ENCODE measurements at places on chromosomes 13 and 19.

GRCh38 chr19:3833578-3834348, 35.1 kb downstream of the ZFR2 start:
- no peaks in the 10 kb centered on the region for H3K27me3 ChIP-seq
- H3K36me3 ChIP-seq, result no peaks in the 10 kb centered on the region
- H3K27ac ChIP-seq, result no peak overlapping the region
- no peak for DNase-seq

- no peak for DNase-seq
- no peaks in the 10 kb centered on the region for H3K27me3 ChIP-seq
- H3K4me3 ChIP-seq, result no peak overlapping the region
These were observed 8.5 kb upstream of the MARCHF2 start for GRCh38 chr19:8404391-8405151.

DNA sequence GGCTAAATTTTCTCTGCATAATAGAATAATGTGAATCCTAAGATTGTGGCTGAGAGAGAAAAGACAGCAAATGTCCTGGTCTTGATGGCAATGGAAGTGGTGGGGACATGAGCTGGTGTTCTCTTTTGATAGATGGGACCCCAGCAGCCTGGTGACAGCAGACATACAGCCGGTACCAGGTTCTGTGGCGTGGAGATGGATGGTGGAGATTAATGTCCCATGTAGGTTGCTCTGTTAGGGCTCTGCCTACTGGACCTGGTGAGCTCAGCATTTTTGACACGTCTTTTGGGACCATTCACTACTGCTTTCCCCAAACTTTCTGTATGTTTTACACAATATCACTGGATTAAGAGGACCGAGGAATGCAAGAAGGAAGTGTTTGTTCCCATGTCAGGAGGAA, 8.2 kb upstream of the SIGLEC14 start:
- no peak overlapping the region for H3K27ac ChIP-seq
- peaks cover 51% of the 10 kb centered on the region for H3K4me1 ChIP-seq
- no peak for DNase-seq
- no peak overlapping the region for H3K4me3 ChIP-seq

- no peaks in the 10 kb centered on the region for H3K36me3 ChIP-seq
- H3K4me1 ChIP-seq, result peaks cover 31% of the 10 kb centered on the region
- H3K27ac ChIP-seq, result peak overlapping the region; percentile 15
- no peaks in the 10 kb centered on the region for H3K27me3 ChIP-seq
- no peak for DNase-seq
- H3K4me3 ChIP-seq, result no peak overlapping the region
These were observed 38.4 kb downstream of the SMIM24 start for GRCh38 chr19:3441986-3442329.

GRCh38 chr19:47020132-47020805, 632 bp downstream of the NPAS1 start:
- H3K4me3 ChIP-seq, result peak overlapping the region; percentile 24
- no peak overlapping the region for H3K27ac ChIP-seq
- H3K27me3 ChIP-seq, result peaks cover 44% of the 10 kb centered on the region
- H3K4me1 ChIP-seq, result peaks cover 11% of the 10 kb centered on the region

DNA sequence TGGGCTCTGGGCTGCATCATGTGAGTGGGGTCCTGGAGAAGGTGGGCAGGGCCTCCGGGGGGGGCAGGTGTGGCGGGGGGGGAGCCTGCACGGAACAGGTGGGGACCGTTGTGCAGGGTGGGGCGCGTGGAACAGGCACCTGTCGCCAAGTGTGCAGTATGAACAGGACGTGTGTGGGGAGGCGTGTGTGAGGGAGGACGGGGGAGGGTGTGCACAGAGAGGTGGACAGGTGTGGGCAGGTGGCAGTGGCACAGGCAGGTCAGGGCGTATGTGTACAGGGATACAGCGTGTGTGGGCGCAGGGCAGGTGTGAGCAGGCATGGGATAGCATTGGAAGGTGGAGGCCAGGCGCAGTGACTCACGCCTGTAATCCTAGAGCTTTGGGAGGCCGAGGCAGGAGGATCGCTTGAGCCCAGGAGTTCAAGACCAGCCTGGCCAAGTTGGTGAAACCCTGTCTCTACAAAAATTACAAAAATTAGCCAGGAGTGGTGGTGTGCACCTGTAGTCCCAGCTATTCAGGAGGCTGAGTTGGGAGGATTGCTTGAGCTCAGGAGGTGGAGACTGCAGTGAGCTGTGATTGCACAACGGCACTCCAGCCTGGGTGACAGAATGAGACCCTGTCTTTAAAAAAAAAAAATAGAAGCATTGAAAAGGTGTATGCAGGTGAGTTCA, 3.2 kb downstream of the PLK5 start:
- H3K4me3 ChIP-seq, result no peak overlapping the region
- no peaks in the 10 kb centered on the region for H3K4me1 ChIP-seq
- H3K27me3 ChIP-seq, result peaks cover 79% of the 10 kb centered on the region
- no peak for DNase-seq
- H3K27ac ChIP-seq, result no peak overlapping the region
- no peaks in the 10 kb centered on the region for H3K36me3 ChIP-seq

DNA sequence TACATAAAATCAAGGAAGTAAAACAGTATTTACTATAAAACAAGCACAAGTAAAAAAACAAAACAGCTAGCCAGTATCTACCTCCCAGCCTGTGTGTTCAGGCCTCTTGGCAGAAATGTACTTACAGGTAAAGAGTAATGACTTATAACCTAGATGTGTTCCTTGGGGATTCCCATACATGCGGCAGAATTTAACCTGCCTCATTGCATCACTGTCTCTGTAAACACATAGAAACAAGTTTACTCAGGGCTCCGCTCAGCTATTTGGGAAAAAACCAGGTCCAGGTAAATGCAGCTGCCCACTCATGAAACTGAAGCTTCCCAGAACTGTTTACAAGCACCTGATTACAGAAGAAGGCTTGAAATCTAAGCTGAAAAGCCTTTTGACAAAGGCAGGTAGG, 50.7 kb upstream of the SERP2 start:
- DNase-seq, result no peak
- no peak overlapping the region for H3K4me3 ChIP-seq
- H3K4me1 ChIP-seq, result no peaks in the 10 kb centered on the region
- H3K27me3 ChIP-seq, result no peaks in the 10 kb centered on the region
- no peak overlapping the region for H3K27ac ChIP-seq

DNA sequence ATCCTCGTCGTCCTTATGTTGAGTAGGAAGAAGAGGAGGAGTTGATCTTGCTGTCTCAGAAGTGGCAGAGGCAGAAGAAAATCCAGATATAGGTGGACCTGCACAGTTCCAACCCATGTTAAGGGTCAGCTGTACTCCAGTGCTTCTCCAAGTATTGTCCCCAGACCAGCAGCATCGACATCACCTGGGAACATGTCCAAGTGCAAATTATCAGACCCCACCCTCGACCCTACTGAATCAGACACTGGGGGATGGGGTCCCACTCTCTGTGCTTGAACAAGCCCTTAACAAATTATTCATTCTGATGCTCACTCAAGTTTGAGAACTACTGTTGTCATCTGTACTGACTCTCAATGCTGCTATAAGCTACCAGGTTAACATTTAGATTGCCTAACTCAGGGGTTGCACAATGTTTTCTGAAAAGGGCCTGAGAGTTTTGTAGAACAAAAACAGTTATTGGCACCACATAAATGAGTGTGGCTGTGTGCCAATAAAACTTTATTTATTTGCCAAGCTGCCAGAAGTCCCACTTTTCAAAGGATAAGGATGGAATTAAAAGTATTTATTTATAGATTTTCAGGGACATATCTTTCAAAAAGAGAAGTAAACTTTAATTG, 226.7 kb upstream of the IPO5 start:
- H3K4me3 ChIP-seq, result no peak overlapping the region
- H3K27ac ChIP-seq, result no peak overlapping the region
- no peaks in the 10 kb centered on the region for H3K27me3 ChIP-seq
- no peak for DNase-seq
- H3K4me1 ChIP-seq, result no peaks in the 10 kb centered on the region

GRCh38 chr19:52570000-52570861, at the start of gene ZNF701:
TSS of gene ZNF701 (plus strand) at chr19:52570287. CDS start at chr19:52574148, 3,861 bp downstream.
- DNase-seq, result peak; percentile 98
- peaks cover 10% of the 10 kb centered on the region for H3K4me1 ChIP-seq
- peaks cover 35% of the 10 kb centered on the region for H3K36me3 ChIP-seq
- H3K27me3 ChIP-seq, result no peaks in the 10 kb centered on the region
- H3K4me3 ChIP-seq, result peak within 1 kb of the TSS; percentile 58
- H3K27ac ChIP-seq, result peak within 1 kb of the TSS; percentile 92

- peaks cover 28% of the 10 kb centered on the region for H3K36me3 ChIP-seq
- no peak overlapping the region for H3K27ac ChIP-seq
- peaks cover 21% of the 10 kb centered on the region for H3K4me1 ChIP-seq
- no peak for DNase-seq
- no peaks in the 10 kb centered on the region for H3K27me3 ChIP-seq
- H3K4me3 ChIP-seq, result no peak overlapping the region
These were observed 1.3 kb upstream of the DUS3L start for GRCh38 chr19:5792224-5792623.

DNA sequence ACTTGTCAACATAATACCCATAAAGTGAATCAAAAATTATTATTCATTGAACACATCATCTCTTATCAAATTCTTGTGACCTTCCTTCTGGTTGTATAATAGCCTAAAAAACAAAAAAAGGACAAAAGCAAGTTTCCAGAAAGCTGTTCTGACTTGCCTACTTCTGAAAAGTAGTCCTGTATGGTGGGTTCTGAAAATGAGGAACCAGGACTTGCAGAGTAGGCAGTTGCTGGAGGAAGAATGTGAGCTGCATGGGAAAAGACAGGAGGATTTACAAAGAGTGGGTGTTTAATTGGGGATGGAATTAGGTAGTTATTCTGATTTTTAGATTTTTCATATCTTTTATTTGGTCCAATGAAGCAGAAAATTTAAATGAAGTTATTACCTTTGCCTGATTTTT, 56.7 kb downstream of the RCBTB2 start:
- no peaks in the 10 kb centered on the region for H3K27me3 ChIP-seq
- no peak overlapping the region for H3K4me3 ChIP-seq

- no peak for DNase-seq
- H3K4me3 ChIP-seq, result no peak overlapping the region
- H3K4me1 ChIP-seq, result no peaks in the 10 kb centered on the region
- no peak overlapping the region for H3K27ac ChIP-seq
- no peaks in the 10 kb centered on the region for H3K27me3 ChIP-seq
These were observed 46.4 kb downstream of the N4BP2L1 start for GRCh38 chr13:32381539-32381938.

DNA sequence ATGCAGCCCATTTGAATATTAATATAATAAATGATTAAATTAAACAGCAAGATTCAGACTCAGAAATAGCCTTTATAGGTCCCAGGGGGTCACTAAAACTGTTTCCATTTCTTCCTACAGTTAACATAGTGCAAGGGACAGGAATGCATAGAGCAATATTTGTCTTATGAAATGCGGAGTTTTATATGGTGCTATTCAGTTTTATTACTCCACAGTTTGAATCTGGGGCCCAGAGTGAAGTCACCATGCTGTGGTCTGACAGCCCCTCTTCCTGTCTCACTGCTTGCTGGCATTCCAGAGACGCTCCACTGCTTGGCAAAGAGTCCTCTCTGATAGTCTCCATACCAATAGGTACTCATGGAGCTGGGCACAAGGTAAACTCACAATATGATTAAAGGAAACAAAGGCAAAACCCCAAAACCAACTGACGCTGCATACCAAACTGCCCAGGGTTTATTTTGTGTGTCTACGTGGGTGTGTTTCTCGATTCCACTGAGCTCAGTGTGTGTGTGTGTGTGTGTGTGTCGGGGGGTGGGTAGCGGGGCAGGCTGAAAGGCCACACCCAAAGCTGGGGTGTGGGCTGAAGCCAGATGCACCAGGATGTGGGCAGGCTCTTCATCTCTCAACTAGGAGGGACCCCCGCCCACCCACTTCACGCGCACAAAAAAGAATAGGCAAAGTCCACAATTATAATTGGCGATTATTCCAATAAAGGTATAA, 277.9 kb downstream of the TSHZ3 start:
- no peak overlapping the region for H3K27ac ChIP-seq
- H3K36me3 ChIP-seq, result no peaks in the 10 kb centered on the region
- DNase-seq, result no peak
- H3K4me3 ChIP-seq, result no peak overlapping the region

- no peak for DNase-seq
- no peak overlapping the region for H3K27ac ChIP-seq
- no peak overlapping the region for H3K4me3 ChIP-seq
- H3K36me3 ChIP-seq, result no peaks in the 10 kb centered on the region
- H3K27me3 ChIP-seq, result peaks cover 40% of the 10 kb centered on the region
These were observed 2.1 kb upstream of the ATP12A start for GRCh38 chr13:24678151-24678550.

DNA sequence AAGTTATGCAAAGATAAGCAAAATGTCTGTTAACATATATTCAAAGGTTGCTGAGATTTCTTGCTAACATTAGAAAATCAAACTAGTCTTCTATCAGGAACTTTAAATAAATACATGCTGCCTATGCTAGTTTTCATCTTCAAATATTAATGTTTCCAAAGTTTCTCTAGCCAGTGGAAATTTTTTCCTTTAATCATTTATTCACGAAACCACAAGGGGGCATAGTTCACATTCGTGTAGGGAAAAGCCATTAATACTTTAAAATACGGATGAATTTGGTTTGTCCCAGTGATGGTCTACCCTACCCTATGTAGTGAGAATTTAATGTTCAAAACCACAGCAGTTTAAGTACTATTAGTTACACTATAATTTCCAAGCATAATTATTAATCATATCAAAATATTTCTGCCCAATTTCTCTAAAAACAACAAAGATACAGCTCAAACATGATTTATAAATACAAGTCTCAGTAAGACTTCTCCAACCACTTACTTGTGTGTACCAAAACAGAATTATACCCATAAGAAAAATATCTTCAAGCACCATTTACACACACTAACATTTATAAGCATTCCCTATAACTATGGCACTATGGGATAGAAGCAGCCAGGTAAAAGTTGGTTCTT, 16.2 kb downstream of the NUFIP1 start:
- no peak for DNase-seq
- peaks cover 38% of the 10 kb centered on the region for H3K4me1 ChIP-seq
- H3K27ac ChIP-seq, result no peak overlapping the region
- H3K36me3 ChIP-seq, result peaks cover 14% of the 10 kb centered on the region

DNA sequence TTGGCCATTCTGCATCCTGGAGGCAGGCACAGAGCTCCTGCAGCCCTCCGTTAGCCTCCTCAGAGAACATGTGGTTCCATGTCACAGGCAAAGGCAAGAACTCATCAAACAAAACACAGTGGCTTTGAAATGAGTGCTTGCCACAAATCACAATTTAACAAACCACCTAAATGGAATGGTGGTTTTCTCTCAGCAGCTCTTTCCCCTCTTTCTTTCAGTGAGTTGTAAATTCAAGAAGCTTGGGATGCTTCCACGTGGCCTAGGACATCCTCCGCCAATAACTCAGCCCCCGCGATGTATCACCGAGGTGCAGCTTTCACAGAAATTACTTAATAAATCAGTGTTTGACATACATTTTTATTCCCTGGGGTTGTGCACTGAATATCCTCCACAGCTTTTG, 65.4 kb upstream of the RFC3 start:
- no peak overlapping the region for H3K27ac ChIP-seq
- H3K27me3 ChIP-seq, result no peaks in the 10 kb centered on the region
- no peaks in the 10 kb centered on the region for H3K36me3 ChIP-seq
- H3K4me3 ChIP-seq, result no peak overlapping the region
- H3K4me1 ChIP-seq, result no peaks in the 10 kb centered on the region
- no peak for DNase-seq

- no peak for DNase-seq
- H3K36me3 ChIP-seq, result no peaks in the 10 kb centered on the region
- H3K27ac ChIP-seq, result no peak overlapping the region
- no peak overlapping the region for H3K4me3 ChIP-seq
- H3K27me3 ChIP-seq, result no peaks in the 10 kb centered on the region
- no peaks in the 10 kb centered on the region for H3K4me1 ChIP-seq
These were observed 1358.5 kb upstream of the PCDH9 start for GRCh38 chr13:68588623-68589022.
